Activated T-cell treated with anti-CD3 and anti-CD28 coated beads, Interleukin-2, amount 50 U/mL, for 48 hours (primary cell): ENCODE measurements at places on chromosomes 16 and 17.

GRCh38 chr16:1197237-1197866 lies 27.7 kb downstream of the TPSG1 start:
- no peak for DNase-seq

GRCh38 chr16:4338712-4339299 lies 12.3 kb downstream of the PAM16 start:
- no peak for DNase-seq

GRCh38 chr17:58575511-58575910 lies 61.1 kb upstream of the MTMR4 start:
- no peak for DNase-seq

DNA sequence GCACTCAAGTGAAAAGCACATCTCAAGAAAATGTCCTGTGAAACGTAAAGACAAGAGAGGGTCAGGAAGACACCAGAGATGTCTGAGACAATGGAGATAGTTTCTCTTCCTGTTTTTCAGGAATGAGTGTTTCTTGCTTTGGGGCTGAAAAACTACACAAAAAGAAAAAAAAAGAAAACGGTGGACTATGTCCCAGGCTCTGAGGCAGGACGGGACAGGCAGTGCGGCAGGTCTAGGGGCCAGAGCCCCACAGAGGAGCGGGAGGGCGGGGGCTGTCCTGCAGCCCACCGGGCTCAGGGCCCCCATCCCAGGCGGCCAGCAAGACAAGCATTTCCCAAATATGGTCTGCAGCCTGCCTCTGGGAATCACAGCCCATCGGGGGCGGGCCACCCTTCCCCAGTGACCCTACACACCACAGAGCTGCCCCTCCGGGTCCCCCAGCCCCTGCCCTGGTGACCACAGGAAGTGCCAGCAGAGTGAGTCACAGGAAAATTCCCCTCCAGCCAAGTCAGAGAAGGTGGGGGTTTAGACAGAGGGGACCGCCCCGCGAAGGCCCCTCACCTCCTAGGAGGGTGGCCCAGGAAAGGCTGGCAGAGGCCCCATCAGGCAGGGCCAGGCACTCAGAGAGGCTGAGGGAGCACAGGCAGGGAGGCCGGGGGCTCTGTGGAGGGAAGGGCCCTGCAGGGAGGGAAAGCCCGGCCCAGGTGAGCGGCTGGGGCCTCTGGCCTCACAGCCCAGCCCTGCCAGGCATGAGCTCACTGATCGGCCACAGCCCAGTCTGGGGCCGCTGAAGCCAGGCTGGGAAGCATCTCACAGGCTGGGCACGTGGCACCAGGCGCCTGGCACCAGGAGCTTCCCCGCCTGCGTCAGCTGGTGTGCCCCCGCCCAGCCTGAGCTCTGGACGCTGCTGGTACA lies 6.3 kb downstream of the BCAR1 start:
- no peak for DNase-seq

- no peak for DNase-seq
Observed at GRCh38 chr16:1443980-1444729, at the start of gene CCDC154. TSS of gene CCDC154 (minus strand) at chr16:1444556. CDS start at chr16:1444322, 234 bp downstream.

DNA sequence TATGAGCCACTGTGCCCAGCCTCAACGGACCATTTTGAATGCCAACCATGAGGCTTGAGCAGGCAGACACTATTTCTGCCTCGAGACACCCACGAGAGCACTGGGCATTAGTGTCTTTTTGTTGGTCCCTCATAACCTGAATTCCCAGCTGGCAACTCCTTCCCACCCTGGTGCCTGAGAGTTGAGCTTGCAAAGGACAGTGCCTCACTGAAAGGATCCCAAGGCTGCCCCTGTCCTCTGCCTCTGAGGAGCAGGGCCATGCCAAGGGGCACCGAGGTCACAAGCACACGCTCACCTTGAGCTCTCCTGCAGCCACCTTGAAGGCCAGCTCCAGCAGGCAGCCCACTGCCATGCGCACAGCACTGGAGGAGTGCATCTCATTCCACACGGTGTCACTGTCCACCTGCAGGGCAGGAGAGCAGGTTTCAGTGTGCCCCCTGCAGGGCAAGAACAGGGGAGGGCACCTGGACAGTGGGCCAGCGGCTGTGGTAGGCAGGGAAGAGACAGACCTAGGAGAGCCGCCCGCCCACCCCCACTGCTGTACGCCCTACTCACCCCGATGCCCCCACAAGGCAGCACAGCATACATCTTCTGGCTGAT lies 12.8 kb downstream of the G6PC3 start:
- DNase-seq = no peak

GRCh38 chr17:47603830-47604597 lies 45.7 kb upstream of the KPNB1 start:
- no peak for DNase-seq

DNA sequence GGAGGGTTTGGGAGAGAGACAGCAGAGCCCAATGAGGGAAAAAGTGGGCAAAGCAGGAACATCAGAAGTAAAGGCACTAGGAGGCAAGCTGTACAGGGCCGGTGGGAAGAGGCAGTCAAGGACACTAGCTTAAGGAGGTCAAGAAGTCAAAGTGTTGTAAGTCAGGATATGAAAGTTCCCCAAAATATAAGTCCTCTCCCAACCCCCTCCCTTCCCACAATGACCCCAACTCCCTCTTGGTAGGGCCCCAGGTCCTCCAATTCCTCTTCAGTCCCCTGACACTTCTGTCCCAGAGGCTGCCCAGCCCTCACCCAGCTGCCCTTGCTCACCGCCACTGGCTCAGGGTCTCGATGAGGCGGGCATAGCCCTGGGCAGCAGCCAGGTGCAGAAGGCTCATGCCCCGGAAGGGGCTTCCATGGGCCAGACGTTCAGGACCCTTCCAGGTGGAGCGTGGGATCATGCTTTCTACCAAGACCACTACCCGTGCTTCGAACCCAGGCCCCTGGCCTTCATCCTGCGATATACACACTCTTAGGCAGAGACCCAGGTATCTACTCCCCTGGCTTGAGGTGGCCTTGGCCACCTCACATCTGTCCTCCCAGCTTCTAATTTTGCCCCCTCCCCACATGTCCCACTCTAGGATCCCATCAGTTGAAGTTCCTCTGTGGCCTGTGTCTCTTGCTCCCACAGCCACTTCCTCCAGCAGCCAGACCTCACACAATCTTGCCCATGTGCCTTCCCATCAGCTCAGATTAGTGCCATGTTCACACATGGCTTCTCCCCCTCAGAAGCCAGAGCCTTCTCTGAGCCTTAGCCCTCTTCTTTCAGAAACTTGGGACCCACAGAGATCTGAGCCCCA lies 5.9 kb upstream of the SPAG7 start:
- no peak for DNase-seq

- no peak for DNase-seq
Observed at GRCh38 chr17:78988152-78988551, 8.4 kb upstream of the LGALS3BP start.

DNA sequence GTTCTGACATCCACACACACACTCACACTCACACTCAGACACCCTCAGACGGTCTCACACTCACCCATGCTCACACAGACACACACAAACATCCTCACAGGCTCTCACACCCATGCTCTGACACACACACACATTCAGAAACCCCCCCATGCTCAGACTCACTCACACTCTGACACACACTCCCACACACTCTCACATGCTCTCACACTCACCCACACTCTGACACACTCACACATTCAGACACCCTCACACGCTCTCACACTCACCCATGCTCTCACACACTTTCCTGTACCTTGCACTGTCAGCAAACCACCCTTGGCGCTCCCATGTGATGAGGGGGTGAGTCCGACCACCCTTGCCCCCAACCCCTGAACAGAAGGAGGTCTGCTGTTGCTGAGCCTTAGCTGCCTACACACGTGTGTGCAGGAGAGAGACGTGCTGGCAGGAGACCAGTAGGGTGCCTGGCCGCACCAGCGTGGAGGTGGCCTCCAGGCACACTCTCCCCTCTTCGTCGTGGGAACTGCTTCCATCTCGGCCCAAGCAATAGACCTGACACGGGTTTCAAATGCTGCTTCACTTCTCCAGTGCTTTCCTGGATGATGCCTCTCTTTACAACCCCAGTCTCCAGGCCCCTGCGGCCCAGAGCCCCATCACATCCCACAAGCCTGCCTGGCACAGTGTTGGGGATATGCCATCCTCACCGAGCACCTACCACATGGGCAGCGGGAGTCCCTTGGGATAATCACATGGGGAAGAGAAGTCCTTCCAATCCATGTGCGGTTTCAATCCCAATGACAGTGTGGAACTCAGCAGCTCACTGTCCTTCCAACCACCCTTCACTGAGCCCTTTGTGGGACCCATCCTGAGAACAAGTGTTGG lies 267.8 kb upstream of the FOXF1 start:
- DNase-seq = no peak

- DNase-seq = no peak
Observed at GRCh38 chr17:50101346-50102163, 6.4 kb downstream of the PDK2 start.
